Activated CD8-positive, alpha-beta memory T cell treated with anti-CD3 and anti-CD28 coated beads for 1 hour (primary cell): ENCODE measurements at places on chromosomes 16 and 17.

DNA sequence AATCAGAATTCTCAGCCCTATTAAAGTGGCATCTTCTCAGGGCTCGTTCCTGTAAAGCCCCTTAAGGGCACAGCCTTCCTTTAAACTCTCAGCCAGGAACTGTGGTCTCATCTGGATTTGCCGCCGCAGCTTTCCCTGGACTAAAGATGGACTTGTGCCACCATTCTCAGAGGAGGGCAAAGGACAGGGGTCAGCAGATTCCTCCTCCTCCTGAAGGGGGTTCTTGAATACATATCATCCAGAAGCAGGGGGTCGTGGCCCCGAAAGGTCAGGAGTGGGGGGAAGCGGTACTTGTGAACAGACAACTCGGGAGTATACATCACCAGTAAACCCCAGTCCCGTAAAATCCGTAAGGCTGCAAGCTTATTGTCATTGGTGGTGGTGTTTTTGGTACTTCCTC, 174.8 kb downstream of the RPTOR start:
- no peak for DNase-seq

DNA sequence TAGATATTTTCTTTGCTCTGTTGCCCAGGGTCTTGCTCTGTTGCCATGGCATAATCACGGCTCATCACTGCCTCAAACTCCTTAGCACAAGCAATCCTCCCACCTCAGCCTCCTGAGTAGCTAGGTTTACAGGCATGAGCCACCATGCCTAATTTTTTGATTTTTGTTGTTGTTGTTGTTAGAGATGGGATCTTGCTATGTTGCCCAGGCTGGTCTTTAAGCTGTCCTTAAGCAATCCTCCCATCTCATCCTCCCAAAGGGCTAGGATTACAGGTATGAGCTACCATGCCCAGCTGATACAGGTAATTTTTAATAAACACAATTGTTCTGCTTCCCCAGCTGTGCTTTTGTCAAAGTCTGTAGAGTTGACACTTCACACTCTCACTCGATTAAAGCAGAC, 159.3 kb downstream of the PARN start:
- no peak for DNase-seq

- DNase-seq, result no peak
Measured at GRCh38 chr17:62921817-62922216, 44.2 kb upstream of the TANC2 start.

- DNase-seq, result no peak
Measured at GRCh38 chr17:30970831-30971567, at the start of gene RNF135. RNF135 (plus strand) TSS chr17:30971039; CDS start chr17:30971074, 35 bp downstream.

GRCh38 chr17:58506354-58507080, 7.9 kb downstream of the MTMR4 start:
- no peak for DNase-seq

DNA sequence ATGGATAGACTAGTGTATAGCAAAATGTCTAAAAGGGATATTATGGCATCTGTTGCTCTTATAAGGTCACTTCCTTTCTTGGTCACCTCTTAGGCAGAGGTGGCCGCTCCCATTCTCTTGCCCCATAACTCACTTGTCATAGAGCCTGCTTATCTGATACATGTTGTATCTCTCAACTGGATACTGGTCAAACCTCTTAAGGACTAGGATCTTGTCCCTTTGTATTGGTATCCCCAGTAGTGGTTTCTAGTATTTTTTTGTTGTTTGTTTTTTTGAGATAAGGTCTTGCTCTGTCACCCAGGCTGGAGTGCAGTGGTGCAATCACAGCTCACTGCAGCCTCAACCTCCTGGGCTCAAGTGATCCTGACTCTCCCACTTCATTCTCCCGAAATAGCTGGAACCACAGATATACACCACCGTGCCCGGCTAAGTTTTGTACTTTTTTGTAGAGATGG, 27.0 kb downstream of the ZSWIM7 start:
- no peak for DNase-seq

GRCh38 chr17:20702692-20703091, 123.2 kb downstream of the CDRT15L2 start:
- no peak for DNase-seq

DNA sequence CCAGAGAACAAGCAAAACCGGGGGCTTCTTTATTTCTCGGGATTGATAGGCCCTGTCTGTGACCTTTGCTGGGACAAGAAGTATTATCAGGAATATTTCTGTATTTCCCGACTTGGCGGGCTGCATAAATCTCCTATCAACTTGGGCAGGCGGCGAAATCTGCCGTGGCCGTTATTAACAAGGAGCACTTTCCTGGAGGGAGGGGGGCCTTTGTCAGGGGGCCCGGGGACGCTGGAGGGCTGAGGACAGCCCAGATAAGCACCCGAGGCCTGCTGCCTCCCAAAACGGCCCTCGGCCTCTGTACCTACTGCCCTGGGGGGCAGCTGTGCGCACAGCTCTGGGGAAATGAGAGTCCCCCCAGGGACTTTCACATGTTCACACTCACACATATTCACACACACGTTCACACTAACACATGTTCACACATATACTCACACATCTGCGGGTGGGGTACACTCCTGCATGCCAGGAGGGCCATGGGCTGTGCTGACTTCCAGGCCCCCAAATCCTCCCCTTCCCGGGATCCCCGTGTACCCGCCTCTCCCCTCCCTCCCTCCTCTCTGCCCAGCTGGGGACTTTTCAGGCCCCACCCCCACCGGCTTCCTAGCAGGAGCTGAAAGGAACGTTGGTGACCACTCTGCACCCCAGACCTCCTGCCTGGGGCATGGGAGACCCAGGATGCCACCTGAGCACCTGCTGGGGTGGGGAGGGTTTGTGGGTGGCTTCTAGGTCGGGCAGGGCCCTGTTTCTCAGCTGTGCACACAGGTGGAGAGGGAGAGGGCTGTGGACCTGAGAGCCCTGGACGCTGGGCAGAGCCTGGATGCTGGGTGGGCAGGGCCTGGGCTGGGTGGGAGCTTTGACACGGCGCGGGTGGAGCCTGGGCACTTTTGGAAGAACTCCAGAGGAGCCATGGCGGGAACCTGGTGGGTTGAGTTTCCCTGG, 24.3 kb upstream of the GSE1 start:
- DNase-seq, result no peak

- DNase-seq, result no peak
Measured at GRCh38 chr16:2230376-2230775, 5.9 kb upstream of the DNASE1L2 start.

GRCh38 chr17:81837641-81838040, 2.8 kb upstream of the PPP1R27 start:
- no peak for DNase-seq

GRCh38 chr17:28093999-28094716, 51.7 kb downstream of the NLK start:
- no peak for DNase-seq

- DNase-seq, result no peak
Measured at GRCh38 chr16:51624080-51624775, 473.2 kb upstream of the SALL1 start.

GRCh38 chr16:10619271-10619849, 39.0 kb upstream of the EMP2 start:
- no peak for DNase-seq

DNA sequence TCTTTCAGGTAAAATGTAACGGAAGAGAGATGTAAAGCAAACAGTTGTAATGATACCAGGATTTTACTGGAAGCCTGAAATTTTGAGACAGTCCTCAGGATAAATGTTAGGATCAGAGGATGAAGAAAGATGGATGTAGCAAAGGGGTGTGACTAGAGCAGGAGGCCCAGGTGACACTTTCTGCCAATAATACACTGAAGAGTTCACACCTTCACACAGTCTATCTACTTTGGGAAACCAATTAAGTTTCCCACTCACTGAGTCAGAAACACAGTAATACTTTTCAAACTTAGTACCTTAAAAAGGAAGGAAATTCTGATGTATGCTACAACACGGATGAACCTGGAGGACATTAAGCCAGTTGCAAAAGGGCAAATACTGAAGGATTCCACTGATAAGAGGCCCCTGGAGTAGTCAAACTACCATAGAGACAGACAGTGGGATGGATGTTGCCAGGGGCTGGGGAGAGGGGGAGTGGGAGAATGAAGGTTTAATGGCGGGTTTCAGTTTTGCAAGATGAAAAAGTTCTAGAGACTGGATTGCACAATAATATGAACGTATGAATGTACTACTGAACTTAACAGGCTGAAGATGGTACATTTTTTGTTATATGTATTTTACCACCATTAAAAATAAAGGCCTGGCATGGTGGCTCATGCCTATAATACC, 62.3 kb downstream of the CYTH1 start:
- DNase-seq, result no peak

DNA sequence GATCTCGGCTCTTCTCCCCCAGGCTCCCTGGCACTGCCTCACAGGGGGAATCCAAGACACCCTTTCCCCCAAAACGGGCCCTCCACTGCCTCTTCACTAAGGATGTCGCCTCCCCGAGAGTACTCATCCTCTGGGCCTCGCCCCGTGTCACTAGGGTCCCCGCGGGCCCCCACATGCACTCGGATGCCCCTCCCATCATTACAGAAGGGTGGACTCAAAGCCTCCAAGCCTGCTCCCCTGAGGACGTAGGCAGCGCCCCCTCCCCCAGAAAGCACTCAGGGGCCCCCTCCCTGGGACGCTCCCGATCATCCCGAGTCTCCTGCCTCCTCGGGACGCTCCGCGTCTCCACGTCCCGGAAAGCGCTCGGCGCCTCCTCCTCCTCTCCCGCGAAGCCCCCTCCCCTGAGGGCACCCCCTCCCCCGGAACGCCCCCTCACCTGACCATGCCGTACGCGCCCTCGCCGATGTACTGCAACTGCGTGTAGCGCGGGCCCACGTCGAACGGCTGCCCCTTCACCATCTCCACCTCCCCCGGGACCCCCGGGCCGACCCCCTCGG, 338 bp downstream of the MAPK3 start:
- no peak for DNase-seq

GRCh38 chr16:12449795-12450194, 353.9 kb downstream of the CPPED1 start:
- no peak for DNase-seq

DNA sequence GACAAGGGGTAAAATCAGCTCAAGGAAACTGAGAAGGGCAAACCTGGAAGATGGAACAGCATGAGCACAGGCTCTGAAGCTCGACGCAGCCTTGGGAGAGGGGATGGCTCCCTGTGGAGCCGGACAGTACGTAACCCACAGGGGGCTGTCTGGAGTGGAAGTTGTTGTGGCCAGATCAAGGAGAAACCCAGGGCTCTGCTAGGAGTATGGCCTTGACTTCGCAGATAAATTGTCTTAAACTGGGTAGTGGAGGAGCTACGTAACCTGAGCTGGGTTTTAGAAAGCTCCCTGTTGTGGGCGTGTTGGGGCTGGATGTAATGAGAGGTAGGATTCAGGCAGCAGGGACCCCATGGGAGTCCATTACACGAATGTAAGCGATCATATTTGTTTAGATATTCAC, 25.5 kb upstream of the AXIN2 start:
- DNase-seq, result no peak

DNA sequence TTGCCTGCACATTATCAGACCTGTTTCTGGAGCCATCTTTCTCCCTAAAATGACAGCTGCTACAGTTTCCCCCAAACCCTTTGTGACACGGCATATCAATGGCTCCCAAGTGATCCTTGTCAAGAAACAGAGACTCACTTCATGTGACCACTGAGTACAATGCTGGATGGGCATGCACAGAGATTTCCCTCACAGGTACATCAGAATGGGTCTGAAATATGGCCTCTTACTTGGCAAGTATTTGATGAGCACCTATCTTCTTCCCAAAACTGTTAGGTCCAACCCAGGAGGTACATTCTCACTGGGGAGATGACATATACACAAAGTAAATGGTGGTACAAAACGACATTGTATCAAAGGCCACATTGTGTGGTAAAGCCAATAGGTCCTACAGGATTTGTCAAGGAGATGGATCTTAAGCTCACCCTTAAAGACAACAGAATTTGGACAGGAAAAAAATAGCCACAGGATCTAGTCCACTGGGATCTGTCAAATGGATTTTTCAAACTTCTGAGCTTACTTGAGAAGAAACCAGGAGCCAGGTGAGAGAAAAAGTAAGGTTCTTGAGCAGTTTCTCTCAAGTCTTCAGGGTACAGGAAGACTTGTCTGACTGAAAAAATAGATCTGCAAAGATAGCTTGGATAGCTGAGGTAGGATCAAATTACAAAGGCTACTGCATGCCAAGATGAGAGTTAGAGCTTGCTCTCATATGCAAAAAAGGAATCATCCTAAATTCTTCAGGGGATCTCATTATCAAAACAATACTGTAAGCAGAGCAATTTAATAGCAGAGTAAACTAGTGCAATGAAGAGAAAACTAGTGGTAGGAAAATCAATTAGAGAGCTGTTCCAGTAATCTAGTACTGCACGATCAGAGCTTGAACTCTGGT, 28.8 kb downstream of the RNF43 start:
- DNase-seq, result no peak
